ENCODE measurements at places on chromosomes 4 and X. TPM values are rescaled to one million over a fixed set of nuclear protein-coding genes. Genes with fewer than 3 reads are reported as not detected.

DNA sequence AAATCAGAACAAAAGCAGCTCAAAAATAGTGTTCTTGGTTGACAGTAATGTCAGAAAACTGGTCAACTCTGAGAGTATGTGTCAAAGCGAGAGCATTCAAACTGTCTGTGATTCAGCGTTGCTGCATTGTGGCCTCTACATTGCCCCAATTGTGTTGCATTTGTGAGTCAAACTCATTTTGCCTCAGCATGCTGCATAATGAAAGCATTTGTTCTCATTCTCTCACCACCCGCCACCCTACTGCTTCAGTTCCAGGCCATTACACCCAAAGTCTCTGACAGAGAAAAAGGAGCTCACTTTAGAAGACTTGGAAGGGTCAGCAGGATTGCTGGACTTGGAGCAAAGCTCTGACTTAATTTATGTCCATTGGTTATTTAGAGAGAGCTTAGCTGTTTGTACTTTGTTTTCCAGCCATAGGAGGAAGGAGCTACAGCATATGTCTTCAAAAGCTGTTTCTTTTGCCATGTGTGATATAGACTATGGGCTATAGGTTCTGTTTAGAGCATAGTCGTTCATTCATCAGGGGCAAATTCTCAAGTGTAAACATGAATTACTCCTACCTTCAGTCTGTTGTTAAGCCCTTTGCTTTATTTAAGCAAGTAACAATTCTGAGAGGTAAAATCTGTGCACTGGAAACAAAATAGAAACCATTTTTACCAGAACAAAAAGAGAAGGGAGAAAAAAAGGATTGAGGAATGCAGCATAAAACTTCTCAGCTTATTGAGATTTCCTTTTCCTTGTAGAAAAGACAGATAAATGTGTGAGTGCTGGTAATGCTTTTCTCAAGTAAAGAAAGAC is 153.4 kb upstream of the ANK2 start:
- H3K27ac ChIP-seq: no peak overlapping the region
- H3K4me3 ChIP-seq: no peak overlapping the region
- H3K36me3 ChIP-seq: no peaks in the 10 kb centered on the region
- H3K27me3 ChIP-seq: peaks cover 1% of the 10 kb centered on the region
- no peak for DNase-seq

DNA sequence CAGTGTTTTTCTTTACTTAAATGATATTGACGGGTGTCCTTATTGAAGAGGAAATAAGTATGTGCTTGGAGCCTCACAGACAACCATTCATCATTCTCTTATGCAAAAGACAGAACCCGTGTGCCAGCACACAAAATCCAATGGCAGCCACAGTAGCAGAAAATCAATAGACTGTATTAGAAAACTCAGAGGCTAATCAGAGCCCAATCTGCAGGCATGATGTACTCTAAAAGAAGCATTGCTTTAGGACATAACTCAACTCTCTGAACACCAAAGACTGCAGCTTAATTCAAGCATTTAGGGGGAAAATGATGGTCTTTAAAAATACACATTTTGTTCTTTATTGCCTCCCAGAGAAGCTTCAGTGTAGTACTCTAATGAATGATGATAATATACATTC is 476.9 kb downstream of the PDHA2 start:
- no peak overlapping the region for H3K27ac ChIP-seq
- no peaks in the 10 kb centered on the region for H3K4me1 ChIP-seq
- H3K4me3 ChIP-seq: no peak overlapping the region
- DNase-seq: no peak
- no peaks in the 10 kb centered on the region for H3K27me3 ChIP-seq

- no peak overlapping the region for H3K27ac ChIP-seq
- peak; percentile 32 for DNase-seq
- H3K27me3 ChIP-seq: no peaks in the 10 kb centered on the region
- no peak overlapping the region for H3K4me3 ChIP-seq
Observed at GRCh38 chr4:112266823-112267222, 18.9 kb downstream of the TIFA start.

The PRRG3 gene
- not detected for total RNA-seq

DNA sequence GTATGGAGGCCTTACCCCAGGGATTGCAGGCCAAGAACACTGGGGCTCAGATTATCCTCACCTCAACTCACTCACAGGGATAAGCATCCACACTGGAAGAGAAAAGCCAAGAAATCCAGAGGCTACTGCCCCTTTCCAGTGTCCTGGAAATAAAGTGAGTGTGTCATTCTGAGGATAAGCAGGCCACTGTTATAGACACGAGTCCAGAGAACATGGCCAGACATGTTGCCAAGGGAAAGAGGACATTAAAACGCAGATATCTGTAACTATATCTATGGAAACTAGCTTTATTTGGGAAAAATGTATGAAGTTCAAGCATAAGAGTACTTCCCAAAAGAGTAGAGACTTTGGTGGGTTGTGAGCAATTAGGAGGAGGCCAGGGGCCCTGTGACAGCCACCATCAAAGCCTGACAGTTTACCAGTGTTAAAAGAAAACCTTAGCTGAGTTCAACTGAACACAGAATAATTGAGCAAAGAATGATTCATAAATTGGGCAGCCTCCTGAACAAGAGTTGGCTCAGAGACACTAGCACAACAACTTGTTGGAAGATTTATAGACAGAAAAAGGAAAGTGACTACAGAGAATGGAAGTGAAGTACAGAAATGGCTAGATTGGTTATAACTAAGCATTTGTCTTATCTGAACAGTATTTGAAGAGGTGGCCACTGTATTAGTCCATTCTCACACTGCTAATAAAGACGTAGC is 1222.2 kb downstream of the STIM2 start:
- H3K36me3 ChIP-seq: peaks cover 37% of the 10 kb centered on the region
- DNase-seq: peak; percentile 54
- no peaks in the 10 kb centered on the region for H3K27me3 ChIP-seq
- H3K4me3 ChIP-seq: no peak overlapping the region
- peaks cover 20% of the 10 kb centered on the region for H3K4me1 ChIP-seq

DNA sequence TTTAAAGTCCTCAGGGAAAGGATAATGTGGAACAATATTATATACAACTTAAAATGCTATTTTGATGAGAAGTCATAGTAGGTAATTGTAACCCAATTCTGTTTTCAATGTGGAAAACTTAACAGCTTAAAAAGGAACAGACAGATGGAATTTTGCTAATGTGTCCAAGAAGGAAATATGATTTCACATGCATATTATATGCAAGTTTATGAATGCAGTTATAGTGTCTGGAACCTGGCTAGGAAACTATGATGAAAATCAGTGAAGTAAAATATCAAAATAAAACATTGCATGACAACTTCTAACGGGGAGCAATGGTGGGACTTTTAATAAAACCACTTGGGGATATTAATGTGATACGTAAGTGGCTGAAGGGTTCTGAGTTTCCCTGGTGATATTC is 152.6 kb upstream of the HAND2 start:
- no peaks in the 10 kb centered on the region for H3K4me1 ChIP-seq
- H3K36me3 ChIP-seq: no peaks in the 10 kb centered on the region
- no peak for DNase-seq
- H3K27ac ChIP-seq: no peak overlapping the region
- no peaks in the 10 kb centered on the region for H3K27me3 ChIP-seq

The HGFAC gene
- not detected for total RNA-seq

DNA sequence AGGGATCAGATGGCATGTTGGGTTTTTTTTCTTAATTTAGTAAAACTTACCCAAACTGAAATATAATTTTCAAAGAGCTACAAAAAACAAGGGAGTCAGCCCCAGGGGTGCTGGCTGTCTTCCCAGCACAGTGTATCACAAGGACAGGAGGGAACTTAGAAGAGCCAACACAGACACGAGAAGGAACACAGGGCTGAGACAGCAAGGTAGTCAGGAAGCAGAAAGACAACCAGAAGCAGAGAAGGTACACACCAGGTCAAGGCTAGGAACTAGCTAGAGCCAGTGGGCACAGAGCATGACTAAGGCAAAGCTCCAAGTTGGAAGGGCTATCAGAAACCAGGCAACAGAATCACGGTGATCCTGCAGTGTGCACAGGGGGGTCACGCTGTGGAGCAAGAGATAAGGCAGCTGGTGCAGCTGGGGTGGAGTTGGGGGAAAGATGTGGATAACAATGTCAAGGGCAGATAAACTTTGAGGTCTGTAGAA is 168.7 kb downstream of the NR3C2 start:
- no peaks in the 10 kb centered on the region for H3K4me1 ChIP-seq
- H3K36me3 ChIP-seq: 0 out of 2 replicates have a peak, but pooled peaks cover 6% of the 10 kb centered on the region
- no peaks in the 10 kb centered on the region for H3K27me3 ChIP-seq

The KIAA1210 gene
- total RNA-seq: not detected

Measured in HFFc6 (cell line).